ENCODE measurements at places on chromosomes 13 and 19.

DNA sequence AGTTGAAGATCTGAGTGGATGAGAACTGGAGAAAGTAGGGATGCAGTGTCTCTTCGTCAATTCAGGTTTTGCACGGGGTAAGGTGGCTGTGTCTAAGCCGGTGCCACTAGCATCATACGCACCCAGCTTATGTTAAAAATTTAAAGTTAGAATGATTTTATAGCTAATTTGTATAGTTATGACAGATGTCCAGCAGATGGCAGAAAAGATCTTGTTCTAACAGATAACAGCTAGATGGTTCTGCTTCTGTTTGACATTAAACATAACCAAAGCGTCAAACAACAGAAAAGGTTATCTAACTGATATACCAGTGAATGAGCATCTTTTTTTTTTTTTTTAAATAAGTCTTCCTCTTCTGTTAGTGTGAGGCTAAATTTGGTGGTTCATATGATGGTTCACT lies 18.8 kb upstream of the EDDM13 start:
- no peak for DNase-seq

GRCh38 chr19:12788042-12788681 lies 3.1 kb upstream of the JUNB start:
- DNase-seq: no peak

GRCh38 chr19:44596428-44597130 lies 16.8 kb upstream of the IGSF23 start:
- DNase-seq: no peak

DNA sequence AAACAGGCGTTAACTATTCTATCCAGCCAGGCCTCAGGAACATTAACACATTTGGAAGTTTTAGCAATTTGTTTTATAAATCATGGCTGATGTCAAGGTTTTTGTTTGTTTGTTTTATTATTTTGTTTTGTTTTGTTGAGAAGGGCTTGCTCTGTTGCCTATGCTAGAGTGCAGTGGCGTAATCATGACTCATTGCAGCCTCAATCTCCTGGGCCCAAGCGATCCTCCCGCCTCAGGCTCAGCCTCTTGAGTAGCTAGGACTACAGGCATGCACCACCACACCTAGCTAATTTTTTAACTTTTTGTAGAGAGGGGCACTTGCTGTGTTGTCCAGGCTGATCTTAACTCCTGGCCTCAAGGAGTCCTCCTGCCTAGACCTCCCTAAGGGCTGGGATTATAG lies 28.3 kb downstream of the NUP58 start:
- no peak for DNase-seq

GRCh38 chr13:103556681-103557080 lies 490.5 kb upstream of the SLC10A2 start:
- DNase-seq: no peak

GRCh38 chr19:55193481-55193880 lies 13.4 kb upstream of the SYT5 start:
- DNase-seq: no peak

DNA sequence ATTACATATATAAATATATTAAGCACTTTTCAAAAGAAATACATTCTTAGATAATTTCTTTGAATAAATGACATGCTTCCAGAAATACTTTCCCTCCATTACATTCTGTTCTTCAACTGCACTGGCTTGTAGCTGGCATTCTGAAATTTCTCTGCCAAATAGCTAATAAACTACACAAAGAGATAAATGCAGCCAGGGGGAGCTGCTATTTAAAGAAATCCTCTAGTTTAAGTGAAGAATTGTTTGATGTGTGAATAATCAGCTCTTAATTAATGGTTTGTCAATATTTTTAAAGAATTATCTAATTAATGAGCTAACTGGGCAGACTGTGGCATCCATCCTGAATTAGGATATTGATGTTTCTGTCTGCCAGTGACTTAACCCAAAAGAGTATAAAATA lies 30.7 kb downstream of the SLC7A1 start:
- no peak for DNase-seq

DNA sequence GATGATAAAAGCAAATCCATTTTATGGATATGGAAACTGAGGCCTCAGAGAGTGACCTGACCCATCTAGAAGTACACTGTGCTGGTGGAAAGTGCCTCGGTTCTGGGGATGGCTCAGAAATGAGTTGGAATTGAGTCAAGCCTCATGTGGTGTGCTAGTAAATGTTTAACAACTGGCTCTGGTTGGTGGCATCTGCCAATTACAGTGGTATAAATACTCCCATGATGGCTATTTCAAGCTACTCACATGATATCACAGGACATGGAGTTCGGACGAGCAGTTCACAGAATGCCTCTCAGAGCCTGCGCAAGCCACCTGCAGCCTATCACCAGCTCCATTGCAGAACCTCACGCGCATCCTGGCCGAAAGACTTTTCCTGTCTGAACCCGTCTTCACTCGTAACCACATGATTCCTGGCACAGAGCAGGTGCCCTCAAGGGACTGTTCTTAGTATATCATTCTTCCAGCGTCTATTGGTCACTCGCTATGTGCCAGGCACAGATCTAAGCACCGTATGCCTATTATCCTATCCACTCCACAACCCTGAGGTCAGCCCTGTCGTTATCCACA lies 9.1 kb downstream of the TMEM150B start:
- DNase-seq: no peak

DNA sequence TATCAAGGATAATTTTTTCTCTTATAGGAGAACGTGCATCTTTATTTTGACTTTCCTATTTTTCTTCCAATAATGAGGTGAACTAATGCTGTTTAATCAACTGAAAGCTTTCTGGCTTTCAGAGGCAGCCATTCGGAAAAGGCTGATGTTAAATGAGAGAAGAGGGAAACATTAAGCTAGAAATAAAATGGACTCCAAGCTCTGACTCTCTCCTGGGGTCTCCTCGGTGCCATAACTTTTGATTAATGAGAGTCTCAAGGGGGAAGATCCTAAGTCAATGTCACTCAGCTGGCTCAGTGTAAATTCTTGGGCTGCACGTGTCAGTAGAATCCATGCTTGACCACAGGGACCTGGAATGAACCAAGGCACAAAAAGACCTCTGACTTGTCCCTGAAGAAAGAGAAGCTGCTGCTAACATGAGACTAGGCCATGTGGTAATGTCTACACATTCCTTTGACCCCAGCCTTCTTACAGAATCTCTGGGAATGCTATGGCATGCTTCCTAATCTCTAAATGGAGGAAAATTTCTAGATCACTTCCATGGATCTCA lies 152.2 kb upstream of the RFC3 start:
- DNase-seq: no peak

- DNase-seq: no peak
These were observed 28.9 kb downstream of the AP2S1 start for GRCh38 chr19:46821512-46822409.

GRCh38 chr13:77529501-77529840 lies 6.0 kb upstream of the SCEL start:
- DNase-seq: no peak

DNA sequence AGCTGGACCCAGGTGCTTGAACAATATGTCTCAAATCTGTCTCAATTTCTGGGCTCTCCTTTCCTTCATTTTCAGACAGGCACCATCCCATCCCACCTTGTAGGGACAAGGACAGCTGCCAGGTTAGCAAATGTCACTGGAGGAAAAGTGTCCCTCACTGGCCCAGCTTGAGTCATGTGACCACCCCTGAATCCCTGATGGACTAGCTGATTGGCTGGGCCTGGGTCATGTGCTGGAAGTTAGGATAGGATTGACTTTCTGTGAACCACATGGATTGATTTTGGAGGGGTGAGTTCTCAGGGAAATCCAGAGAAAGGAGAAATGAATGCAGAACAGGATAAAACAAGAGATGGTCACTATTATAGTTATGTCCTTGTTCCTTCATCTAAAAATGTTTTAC lies 28.2 kb upstream of the FXYD3 start:
- DNase-seq: no peak

GRCh38 chr13:72864142-72865011 lies 82.4 kb downstream of the PIBF1 start:
- DNase-seq: no peak

GRCh38 chr19:41296433-41296871 lies 13.5 kb upstream of the CCDC97 start:
- no peak for DNase-seq

- DNase-seq: no peak
These were observed 1.3 kb downstream of the FPR3 start for GRCh38 chr19:51796195-51796679.

DNA sequence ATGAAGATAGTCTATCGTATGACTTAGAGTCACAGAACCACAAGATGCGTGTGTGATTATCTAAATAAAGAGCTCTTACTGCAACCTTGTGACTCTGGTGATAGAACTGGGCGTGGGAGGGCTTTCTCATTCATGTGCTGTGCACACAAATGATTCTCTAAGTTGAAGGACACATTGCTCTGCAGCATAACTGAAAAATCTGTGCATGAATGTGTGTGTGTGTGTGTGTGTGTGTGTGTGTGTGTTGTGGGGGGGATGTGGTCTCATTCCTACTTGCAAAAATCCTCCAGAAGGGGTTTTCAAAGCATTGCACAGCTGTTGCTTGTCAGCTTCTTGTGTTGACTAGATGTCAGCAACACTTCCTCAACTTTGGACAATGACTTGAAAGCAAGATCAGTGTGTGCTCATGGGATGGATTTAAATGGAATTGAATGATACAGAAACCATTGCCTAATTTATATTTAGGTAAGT lies 22.4 kb downstream of the LRCH1 start:
- DNase-seq: no peak

- DNase-seq: no peak
These were observed 4.4 kb upstream of the C19orf18 start for GRCh38 chr19:57978586-57979289.

GRCh38 chr13:30435911-30436451 lies 13.7 kb downstream of the UBE2L5 start:
- no peak for DNase-seq

GRCh38 chr19:52188822-52189734 lies 774 bp upstream of the PPP2R1A start:
- no peak for DNase-seq

DNA sequence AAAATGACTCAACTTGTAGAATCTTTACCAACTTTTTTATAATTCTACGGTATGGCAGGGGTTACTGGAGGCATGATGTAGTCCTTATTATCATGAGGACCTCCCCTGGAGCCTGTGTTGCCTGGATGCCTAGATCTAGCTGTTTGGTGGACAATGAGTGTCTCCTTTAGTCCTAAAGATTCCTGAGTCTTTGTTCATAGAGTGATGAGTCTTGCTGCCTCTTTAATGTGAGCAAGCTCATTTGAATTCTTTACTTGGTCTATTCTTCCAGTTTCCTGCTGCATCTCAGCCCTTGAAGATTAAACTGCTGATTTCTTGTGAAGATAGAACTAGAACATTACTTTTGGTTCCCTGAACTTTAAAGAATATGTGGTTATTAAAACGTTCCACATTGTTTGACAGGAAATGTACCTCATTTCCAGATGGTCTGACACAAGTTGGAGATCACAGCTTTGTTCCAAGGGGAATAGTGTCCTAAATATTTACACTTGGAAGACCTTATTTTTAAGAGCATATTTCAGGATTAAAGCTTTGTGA lies 51.9 kb downstream of the SLAIN1 start:
- no peak for DNase-seq

DNA sequence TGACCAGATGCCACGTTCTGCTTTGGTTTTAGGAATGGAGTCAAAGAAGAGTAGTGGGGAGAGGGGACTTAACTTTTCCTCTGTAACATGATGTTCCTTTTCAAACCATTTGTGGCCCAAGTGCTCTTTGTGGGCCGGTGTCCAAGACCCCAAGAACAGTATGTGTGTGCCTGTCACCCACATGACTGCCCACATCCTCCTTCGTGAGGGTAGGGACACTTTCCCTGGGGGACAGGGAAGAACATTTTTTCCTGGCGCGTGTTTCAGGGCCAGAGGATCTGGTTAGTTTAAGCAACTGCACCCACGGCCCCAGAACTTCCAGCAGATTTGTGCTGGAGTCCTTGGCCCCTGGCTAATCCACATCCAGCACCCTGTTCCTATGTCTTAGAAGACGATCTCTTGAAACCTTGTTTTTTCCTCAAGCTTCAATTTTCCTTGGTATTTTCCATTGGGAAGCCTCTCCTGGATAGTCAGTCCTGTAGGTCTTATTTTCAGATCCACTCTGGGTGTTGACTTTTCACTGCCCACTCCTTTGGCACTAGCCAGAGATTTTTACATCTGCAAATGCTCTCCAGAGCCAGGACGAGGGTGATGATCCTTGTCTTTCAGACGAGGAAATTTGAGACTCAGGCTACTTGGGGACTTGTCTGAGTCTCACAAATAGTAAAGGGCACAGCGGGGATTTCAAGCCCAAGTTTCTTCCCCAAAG lies 10.8 kb upstream of the CCDC97 start:
- no peak for DNase-seq

DNA sequence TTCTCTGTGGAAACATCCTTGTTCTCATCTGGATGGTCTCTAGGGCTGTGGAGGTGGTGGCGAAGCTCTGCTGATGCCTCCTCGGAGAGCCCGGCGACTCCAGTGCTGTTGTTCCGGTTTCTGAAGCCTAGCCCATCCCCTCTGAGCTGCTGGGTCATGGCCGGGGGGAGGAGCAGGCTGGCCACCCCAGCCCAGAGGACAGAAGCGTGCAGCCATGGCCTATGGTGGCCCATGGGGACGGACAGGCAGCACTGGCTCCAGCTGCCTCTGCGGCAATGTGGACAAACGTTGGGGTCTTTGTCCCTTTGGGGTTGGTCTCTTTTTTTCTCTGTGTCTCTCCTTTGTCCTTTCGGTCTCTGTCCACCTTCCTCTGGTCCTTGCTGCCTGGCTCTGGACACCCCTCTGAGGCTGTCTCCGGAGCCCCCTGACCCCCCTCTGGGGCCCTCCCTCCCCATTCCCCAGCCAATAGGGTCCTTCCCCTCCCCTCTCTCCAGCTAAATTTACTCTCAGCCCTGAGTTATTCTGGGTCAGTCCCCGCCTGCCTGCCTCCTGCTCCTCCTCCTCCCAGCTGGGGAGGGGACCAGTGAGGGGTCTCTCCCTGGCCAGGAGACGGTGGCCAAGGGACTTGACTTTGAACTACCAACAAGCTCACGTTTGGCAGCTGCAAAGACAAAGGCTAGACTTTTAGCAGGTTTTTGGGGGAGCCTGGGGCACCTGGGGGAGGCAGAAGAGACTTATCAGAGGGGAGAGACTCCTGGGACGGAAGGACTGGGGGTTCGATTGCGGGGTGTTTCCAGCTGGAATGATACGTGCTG lies at the start of gene HRC:
TSS of gene HRC (minus strand) at position 392 of the 815 bp plus-strand sequence. CDS start at position 233, 159 bp downstream.
- no peak for DNase-seq

GRCh38 chr19:44512326-44513298 lies 12.3 kb upstream of the ZNF180 start:
- DNase-seq: no peak

DNA sequence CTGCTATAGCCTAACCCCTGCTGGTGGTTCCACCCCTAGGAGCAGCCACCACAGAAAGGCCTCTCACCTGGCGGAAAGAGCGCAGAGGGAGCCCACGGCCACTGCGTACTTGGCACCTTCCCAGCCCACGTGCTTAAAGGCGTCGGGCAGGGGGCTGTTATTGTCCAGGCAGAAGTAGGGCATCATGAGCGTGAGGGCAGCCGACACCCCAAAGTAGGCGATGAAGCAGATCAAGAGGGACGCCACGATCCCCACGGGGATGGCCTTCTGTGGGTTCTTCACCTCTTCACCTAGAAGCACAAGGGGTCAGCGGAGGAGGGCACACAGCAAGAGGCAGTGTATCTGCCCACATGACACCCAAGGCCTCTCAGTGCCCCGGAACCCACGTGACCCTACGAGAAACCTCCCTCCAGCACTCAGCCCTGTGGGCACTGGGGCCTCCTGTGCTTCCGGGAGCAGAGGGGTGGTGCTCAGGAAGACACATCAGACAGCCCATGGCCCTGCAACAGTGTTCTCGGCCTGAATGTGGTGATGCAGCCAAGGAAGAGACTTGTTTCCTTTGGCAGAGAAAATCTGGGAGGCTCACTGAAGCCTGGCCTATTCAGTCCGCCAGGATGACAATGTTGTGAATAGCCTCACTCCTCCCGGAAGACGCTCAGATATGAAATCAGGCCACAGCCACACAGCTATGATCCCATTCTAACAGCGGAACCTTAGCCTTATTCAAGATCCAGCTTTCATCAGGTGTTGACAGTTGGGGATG lies 72.1 kb downstream of the SLC7A1 start:
- no peak for DNase-seq
